ENCODE measurements at places on chromosomes 12 and 14.

DNA sequence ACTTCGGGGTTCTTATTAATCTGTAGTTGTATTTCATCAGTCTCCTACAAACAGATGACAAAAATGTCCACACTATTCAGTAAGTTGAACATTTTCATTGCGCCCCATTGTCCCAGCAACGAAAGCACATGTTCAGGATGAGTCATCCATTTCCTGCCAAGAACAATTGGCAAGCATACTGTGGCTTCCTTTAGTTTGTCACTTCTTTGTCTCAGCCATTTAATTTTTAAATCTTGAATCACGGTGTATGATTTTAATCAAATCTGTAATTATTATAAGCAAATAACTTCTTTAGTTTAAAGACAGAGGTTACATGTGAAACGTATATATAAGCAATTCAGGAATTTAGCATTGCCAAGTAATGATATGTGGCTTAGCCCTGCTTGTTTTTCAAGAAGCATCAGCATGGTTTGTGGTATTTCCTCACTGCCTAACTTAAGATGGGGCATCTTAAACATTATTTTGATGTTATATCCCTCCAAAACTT lies 211.3 kb upstream of the KRR1 start:
- no peak for DNase-seq

- no peak for DNase-seq
These were observed 91.6 kb upstream of the PAWR start for GRCh38 chr12:79782172-79782900.

DNA sequence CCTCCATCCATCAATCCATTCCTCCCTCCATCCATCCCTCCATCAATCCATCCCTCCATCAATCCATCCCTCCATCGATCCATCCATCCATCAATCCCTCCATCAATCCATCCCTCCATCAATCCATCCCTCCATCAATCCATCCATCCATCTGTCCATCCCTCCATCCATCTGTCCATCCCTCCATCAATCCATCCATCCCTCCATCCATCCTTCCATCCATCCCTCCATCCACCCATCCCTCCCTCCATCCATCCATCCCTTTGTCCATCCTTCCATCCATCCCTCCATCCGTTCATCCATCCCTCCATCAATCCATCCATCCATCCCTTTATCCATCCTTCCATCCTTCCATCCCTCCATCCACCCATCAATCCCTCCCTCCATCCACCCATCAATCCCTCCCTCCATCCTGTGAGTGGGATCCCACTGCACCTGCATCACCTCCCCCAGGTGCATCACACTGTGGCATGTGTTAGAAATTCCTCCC lies 338.1 kb upstream of the SFSWAP start:
- no peak for DNase-seq

DNA sequence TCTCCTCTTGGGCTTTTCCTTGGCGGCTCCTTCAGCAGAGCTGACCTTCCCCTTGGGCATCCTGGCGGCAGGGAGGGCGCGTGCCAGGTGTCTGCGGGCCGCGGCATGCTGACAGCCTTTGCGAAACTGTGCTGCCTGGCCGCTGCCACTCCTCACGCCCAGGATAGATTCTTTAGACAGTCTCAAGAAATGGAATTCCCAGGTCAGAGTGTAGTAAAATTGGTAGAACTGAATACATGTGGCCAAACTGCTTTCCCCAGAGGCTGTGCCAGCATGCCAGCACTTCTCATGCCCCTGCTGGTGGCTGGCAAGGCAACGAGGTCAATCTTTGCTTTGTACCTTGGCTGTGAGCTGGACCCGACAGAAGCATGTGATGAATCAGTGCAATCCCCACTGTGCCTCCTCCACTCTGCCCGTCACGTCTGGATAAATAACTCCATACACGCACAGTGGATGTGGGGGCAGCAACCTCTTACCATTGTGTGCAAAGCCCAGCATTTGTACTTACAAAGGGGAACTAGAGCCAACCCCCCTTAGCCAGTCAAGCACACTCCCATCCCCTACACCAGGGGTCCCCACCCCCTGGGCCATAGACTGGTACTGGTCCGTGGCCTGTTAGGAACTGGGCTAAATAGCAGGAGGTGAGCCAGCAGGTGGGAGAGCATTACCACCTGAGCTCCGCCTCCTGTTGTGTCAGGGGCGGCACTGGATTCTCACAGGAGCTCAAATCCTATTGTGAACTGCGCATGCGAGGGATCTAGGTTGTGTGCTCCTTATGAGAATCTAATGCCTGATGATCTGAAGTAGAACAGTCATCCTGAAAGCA lies 90.9 kb downstream of the ACTN1 start:
- no peak for DNase-seq

GRCh38 chr12:127711108-127711507 lies 555.9 kb upstream of the TMEM132C start:
- DNase-seq = no peak

All from stimulated activated CD4-positive, alpha-beta T cell treated with anti-CD3 and anti-CD28 coated beads, TNF-alpha, amount 100 ng/mL, for 1 hour (primary cell).